ENCODE measurements at places on chromosomes 5 and 9. TPM values are rescaled to one million over a fixed set of nuclear protein-coding genes. Genes with fewer than 3 reads are reported as not detected.
A peak's percentile ranks its signal among the peaks of the same experiment; 100 is the strongest.

DNA sequence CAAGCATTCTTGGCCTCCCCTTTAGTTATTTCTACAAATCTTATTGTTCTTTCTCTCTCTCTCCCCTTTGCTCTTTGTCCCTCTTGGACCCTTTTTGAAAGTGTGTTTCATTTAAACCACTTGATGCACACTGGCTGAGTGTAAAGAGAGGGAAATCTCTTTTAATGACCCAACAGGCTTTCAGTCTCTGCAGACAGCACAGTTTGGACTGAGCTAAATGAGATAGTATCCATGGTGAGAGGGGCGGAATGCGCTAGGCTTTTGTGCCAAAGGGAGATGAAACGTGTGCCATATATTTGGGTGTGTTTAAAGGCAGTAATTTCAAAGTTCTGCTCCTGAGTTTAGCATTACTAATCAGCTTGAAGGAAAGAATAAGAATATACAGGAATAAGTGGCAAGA lies 184.9 kb downstream of the PCSK1 start:
- no peak for DNase-seq

- DNase-seq: no peak
Measured at GRCh38 chr9:78578072-78578471, 281.1 kb downstream of the PSAT1 start.

GRCh38 chr5:29005386-29005785 lies 1967.0 kb upstream of the CDH9 start:
- no peak for DNase-seq

DNA sequence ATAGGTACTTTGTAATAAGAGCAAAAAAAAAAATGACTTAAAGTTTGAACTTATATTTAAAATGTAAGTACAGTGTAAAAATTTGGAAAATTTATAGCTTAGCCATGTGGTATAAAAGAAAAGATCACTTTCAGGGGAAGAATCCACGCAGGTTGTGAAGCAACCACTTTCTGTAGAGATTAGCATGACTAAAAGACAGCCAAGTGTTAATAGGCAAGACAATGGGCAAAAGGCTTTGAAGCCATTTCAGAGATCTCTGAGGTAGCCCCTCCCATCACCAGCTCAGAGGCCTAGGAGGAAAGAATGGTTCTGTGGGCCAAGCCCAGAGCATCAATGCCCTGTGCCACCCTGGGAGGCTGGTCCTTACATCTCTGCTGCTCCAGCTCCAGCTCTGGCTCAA lies 346.3 kb upstream of the CHD1 start:
- DNase-seq: no peak

Gene KYAT1
- 27.6 TPM for total RNA-seq

DNA sequence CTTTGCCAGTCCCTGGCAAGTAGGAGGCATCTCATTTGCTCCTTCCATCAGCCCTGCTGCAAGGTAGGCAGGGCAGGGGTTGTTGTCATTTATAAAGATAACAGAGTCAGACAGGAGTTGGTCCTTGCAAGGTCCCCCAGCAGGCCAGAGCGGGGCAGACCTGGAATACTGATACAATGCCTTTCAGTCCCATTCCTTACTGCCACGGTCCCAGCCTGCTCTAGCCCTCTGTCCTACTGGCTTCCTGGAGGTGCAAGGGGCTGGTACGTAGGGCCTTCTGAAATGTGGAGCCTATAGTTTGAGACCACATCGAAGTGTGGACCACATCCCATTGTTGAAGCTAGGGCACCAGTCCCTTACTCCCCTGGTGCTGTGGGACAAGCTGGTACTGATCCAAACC lies 42.8 kb upstream of the PITX1 start:
- DNase-seq: no peak

DNA sequence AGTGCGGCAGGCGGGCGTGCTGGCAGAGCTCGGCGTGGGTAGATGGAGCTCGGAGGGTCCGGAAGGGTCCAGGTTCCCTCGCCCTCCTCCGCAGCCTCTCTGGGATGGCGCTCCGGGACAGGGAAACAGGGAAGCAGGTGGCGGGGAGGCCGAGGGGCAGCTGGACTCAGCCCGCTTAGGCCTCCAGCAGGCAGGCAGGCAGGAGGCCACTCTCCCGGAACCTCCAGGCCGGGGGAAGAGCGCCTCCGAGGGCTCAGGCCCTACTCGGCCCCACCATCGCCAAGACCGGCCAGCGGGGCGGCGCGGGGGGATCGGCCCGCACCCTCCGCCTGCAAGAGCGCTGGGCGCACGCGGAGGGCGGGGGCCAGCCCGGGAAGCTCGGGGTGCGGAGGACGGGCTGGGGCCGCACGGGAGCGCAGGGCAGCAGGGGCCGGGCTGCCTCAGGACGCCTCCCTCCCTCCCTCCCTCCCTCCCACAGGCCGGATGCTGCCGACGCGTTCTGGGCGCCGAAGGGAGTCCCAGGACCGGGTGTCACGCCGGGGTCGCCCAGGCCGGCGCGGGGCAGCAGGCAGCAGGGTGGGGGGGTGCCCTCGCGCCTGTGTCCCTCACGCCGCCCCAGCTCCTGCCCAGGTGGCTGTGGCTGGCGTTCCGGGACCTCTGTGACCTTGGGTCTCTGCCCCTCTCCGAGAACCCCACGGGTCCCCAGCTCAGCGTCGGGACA lies 977 bp downstream of the MGAT4B start:
- peak; percentile 41 for DNase-seq

All from PC-9 (cell line).